ENCODE measurements at places on chromosomes 5 and 9.

GRCh38 chr5:150219142-150219541 is 29.3 kb downstream of the SLC6A7 start:
- H3K4me1 ChIP-seq = no peaks in the 10 kb centered on the region
- H3K27ac ChIP-seq = no peak overlapping the region
- no peak overlapping the region for H3K4me3 ChIP-seq
- H3K27me3 ChIP-seq = peaks cover 2% of the 10 kb centered on the region
- no peak for DNase-seq
- H3K36me3 ChIP-seq = no peaks in the 10 kb centered on the region

GRCh38 chr5:74320526-74320925 is 320.0 kb downstream of the ENC1 start:
- H3K27me3 ChIP-seq = no peaks in the 10 kb centered on the region
- no peak overlapping the region for H3K4me3 ChIP-seq
- peaks cover 36% of the 10 kb centered on the region for H3K4me1 ChIP-seq
- DNase-seq = no peak
- no peaks in the 10 kb centered on the region for H3K36me3 ChIP-seq
- H3K27ac ChIP-seq = no peak overlapping the region

GRCh38 chr5:59193616-59194319 is 610.9 kb downstream of the RAB3C start:
- no peak for DNase-seq
- peak overlapping the region; percentile 59 for H3K27ac ChIP-seq
- H3K4me3 ChIP-seq = no peak overlapping the region
- peaks cover 16% of the 10 kb centered on the region for H3K4me1 ChIP-seq
- peaks cover 8% of the 10 kb centered on the region for H3K36me3 ChIP-seq

- peaks cover 4% of the 10 kb centered on the region for H3K36me3 ChIP-seq
- H3K27ac ChIP-seq = no peak overlapping the region
- DNase-seq = no peak
- no peaks in the 10 kb centered on the region for H3K4me1 ChIP-seq
- H3K4me3 ChIP-seq = no peak overlapping the region
Measured at GRCh38 chr5:103901885-103902284, 339.3 kb upstream of the NUDT12 start.

GRCh38 chr5:52774005-52774410 is 13.7 kb upstream of the ITGA1 start:
- H3K27ac ChIP-seq = no peak overlapping the region
- no peak overlapping the region for H3K4me3 ChIP-seq
- H3K36me3 ChIP-seq = no peaks in the 10 kb centered on the region
- no peaks in the 10 kb centered on the region for H3K27me3 ChIP-seq

DNA sequence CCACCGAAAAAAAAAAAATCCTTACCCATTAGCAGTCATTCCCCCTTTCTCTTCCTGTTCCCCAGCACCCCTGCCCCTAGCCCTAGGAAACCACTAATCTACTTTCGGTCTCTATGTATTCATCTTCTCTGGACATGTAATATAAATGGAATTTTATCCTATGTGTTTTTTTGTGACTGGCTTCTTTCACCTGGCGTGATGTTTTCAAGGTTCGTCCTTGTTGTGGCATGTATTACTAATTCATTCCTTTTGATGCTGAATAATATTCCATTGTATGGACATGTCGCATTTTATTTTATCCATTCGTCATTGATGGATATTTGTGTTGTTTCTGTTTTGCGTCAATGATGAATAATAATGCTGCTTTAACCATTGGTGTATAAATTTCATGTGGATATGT is 42.8 kb upstream of the SH3GL2 start:
- no peak for DNase-seq
- H3K27ac ChIP-seq = no peak overlapping the region
- H3K27me3 ChIP-seq = peaks cover 17% of the 10 kb centered on the region
- no peaks in the 10 kb centered on the region for H3K36me3 ChIP-seq
- no peaks in the 10 kb centered on the region for H3K4me1 ChIP-seq

GRCh38 chr9:98094316-98094715 is 24.7 kb downstream of the TRIM14 start:
- no peak overlapping the region for H3K27ac ChIP-seq
- no peak overlapping the region for H3K4me3 ChIP-seq
- no peaks in the 10 kb centered on the region for H3K27me3 ChIP-seq
- no peaks in the 10 kb centered on the region for H3K4me1 ChIP-seq

GRCh38 chr5:116861666-116862065 is 287.0 kb upstream of the SEMA6A start:
- H3K36me3 ChIP-seq = no peaks in the 10 kb centered on the region
- H3K4me1 ChIP-seq = peaks cover 44% of the 10 kb centered on the region
- DNase-seq = no peak
- H3K27me3 ChIP-seq = no peaks in the 10 kb centered on the region

Data from mesothelial cell of epicardium (in vitro differentiated cells).